Mesothelial cell of epicardium (in vitro differentiated cells): ENCODE measurements at places on chromosomes 3 and 15. TPM values are rescaled to one million over a fixed set of nuclear protein-coding genes. Genes with fewer than 3 reads are reported as not detected.

GRCh38 chr15:69537901-69538300 is 85.3 kb downstream of the RPLP1 start:
- no peak for DNase-seq

DNA sequence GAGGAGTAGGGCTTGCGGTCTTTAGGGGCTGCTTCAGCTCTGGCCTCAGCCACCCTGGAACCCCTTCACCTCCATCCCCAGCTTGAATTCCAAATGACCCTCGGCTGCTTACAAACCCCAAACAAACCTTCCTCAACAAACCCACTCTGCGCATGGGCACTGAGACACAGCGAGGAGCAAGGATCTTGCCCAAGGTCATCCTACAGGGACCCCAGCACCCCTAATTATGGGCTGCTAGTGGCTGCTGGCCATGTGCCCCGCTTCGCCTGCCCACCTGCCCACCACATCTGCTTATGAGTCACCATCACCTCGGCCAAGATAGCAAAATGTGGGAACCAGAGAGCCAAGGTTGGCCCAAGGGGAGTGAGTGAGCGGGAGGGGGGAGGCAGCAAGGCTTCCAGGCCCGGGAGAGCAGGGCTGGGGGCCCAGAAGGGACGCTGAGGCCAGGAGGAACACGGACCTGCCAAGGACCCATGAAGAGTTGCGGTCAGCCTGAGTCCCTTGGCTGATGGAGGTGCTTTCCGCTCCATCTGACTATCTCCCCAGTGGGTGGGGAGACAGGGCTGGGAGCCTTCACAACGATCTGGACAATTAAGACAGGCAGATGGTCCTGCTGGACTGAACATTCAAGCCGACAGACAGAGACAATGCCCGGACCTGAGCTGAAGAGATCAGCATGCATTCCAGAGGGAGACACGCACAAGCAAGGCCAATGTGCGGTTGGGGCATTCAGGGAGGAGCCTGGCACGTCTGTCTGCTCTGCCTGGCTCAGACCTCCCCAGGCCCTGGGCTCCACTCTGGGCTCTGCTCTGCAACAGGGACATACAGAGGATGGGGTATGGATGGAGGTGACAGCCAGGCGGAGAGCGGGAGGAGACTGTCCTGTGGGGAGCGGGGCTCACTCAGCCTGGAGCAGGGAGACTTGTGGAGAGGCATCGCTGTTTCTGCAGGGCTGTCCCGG is 10.8 kb upstream of the GRIP2 start:
- DNase-seq: no peak

Gene SLC15A2
- total RNA-seq: 3.4 to 5.4 TPM (median 4.8 TPM) in 3 replicates

Gene STAB1
- total RNA-seq: 0.29 to 0.71 TPM (median 0.66 TPM) in 3 replicates

GRCh38 chr15:23645371-23646164 is 2.1 kb downstream of the MAGEL2 start:
- no peak for DNase-seq

Gene FAM107A
- total RNA-seq: not detected in 3 replicates

- no peak for DNase-seq
Measured at GRCh38 chr3:50603261-50604109, 8.1 kb downstream of the CISH start.
